ENCODE measurements at places on chromosomes 3 and 15.

DNA sequence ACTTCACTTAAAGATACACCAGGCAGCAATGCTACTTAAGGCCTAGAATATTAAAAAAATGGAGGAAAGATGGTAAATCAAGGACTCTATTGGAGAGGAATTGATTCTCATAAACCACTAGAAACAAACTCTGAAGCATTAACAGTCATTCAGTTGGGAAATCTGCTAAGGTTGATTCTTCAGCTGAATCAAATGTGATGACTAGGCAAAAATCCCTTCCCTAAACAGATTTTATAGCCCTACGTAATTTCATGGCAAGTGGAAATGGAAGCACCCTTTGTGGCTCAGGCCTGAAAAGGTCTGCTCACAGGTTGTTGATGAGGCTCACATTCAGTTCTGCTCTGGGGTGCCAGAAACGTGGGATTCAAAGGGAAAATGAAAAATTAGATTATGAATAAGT, 38.8 kb upstream of the ARL14 start:
- DNase-seq, result no peak

DNA sequence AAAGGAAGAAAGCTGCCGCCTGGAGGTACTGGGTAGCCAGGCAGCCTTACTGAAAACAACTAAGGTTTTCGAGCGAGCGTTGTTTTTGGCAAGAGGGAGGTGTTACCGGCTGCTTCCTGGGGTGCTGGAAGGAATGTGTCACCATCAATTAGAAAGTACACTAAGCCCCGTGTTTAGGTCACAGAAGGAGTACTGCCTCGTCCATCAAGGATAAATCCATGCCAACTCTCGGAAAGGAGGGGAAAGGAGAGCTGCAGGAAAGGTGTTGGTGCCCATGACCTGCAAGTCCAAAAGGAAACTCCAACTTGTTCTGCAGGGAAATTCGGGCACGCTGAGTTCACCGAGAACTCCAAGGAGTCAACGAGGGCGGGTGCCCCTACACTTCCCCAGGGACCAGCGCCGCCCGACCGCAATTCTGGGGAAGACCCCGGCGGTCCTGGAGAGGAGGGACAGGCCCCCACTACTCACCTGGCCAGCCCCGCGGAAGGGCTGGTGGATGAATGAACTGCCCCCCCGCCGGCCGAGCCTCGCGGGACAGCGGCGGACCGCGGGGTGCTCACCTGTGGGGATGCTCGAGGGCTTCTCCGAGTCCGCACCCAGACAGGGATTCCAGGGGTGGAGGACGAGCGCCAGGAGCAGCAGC, 542 bp downstream of the PLOD2 start:
- no peak for DNase-seq

GRCh38 chr3:9947025-9947995, 4.9 kb downstream of the PRRT3 start:
- DNase-seq, result no peak

GRCh38 chr15:59347915-59348314, 24.8 kb downstream of the MYO1E start:
- DNase-seq, result no peak

GRCh38 chr3:37731895-37732294, 129.8 kb upstream of the CTDSPL start:
- no peak for DNase-seq
